ENCODE measurements at places on chromosomes 4 and X.

DNA sequence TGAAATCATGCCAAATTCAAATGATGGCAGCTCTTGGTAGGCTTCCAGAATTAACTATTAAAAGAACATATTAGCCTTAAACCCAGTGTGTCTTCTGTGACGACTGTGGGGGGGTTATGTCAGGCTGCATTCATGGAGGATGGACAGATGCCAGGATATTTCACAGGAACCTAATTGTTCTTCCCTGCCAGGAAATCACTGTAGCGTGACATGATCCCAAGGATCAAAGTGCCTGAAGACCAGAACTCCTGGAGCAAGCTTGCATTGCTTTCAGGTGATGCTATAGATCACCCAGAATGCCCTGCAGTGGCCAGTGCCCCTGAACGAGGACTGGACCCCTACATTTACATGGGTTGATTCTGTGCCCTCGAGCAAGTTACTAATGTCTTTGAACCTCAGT, 1093.0 kb upstream of the TENM3 start:
- no peak for DNase-seq

DNA sequence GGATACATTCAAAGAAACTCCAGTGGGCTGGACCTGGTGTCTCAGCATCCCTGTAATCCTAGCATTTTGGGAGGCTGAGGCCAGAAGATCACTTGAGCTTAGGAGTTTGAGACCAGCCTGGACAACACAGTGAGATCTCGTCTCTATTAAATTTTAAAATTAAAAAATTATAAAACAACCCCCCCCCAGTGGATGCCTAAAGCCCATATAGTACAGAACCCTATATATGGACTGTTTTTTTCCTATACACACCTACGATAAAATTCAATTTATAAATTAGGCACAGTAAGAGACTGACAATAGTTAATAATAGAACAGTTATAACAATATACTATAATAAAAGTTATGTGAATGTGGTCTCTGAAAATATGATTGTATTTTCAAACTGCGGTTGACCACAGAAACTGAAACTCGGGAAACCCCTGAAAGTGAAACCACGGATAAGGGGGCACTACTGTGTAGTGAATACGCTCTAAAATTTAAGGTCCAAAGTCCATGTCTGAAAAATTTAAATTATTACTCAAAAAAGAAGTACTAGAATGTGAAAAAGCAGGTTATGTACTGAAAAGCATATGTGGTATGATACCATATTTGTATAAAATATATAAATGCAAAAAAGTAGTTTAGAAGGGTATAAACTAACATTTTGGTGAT, 2.0 kb downstream of the SMIM14 start:
- no peak for DNase-seq

- no peak for DNase-seq
Observed at GRCh38 chrX:118566359-118566758, 70.7 kb downstream of the DOCK11 start.

DNA sequence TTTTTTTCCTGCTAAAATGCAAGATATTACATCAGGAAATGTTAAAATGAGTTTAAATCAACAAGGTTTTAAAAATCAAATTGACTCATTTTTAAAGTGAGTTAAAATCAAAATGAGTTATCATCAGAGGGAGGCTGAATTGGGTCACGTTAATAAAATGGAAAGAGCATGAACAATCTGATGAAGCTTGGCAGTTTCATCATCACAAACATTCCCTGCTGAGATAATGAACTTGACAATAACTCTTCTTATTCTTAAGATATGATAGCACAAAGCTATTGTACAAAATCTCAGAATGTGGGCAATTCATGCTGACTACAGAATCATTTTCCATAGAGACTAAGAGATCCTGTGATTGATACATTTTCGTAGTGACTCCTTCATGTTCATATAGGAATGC, 1086.7 kb downstream of the STIM2 start:
- DNase-seq: no peak
